ENCODE measurements at places on chromosomes 12 and 14.

DNA sequence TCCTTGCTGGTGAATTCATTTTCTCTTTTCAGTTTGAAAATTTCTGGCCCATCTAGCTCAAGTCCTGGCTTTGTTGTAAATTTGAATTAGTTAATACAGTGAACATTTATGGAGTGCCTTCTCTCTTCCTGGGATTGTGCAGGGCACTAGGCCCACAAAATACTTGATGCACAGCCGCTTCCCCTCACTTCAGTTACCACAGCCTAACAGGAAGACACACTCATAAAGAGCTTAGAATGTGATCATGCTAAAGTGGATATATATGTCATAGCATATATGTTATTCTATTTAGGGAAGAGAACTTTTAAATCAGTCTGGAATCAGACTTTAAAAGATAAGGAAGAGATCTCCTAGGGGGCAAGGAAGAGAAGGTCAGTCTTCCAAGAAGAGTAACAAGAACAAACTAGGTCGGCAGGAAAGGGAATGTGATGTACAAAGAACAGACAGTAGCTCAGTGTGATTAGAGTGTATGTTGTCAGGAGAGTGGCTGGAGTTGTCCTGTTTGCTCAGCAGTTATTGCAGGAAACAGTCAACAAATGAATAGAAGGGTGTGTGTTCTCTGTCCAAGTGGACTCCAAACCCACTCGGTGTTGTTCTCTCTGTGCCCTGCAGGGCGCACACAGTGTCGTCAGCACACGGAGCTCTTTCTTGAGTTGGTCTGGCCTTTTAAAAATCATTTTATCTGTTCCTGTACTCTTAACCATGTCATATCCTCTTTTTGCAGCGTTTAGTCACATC, 74.4 kb downstream of the DAAM1 start:
- peak; percentile 20 for DNase-seq

DNA sequence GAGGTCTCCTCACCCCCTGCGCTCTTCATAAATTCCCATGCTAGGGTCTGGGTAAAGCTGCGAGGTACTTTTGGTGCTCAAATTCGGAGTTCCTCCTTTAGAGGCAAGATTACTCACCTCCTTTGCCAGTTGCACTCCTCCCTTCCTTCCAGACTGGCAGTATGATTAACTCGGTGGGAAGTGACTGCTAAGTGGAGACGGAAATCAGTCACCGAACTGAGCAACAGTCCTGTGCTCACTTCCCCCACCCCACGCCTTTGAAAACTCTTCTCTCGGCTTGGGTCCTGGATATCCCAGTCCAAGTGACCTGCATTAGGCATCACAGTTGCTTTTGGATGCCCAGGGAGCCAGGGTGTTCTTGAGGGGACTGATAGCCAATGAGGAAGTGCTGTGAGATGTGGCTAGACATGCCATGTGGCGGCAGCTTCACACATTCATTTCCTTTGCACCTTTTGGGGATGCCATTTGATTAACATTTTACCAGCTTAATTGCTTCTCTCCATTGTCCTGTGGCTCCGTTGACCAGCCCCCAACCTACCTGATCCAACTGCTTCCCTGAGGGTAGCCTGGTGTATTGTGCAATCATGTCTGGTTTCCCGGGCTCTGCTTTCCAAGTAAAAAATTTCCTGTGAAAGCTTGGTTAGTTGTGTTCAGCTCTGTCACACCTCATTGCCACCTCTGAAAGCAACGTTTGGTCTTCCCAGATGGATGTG, 840 bp downstream of the PNP start:
- peak; percentile 84 for DNase-seq

DNA sequence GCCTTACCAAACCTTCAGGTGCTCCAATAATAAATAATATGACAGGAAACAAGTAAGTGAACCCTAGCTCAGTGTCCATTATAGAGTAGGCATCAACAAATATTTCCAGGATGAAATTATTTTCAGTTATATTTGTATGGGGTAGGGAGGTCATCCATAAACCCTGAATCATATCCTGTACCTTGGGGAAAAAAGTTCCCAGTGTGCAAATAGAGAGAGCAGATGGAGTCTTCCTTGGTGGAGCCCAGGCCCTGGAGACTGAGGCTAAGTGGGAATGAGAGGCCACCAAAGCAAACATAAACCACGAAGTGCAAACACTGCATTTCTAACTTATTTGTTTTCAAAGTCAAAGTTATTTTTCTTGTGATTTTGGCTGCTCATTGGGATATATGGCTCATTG, 8.5 kb upstream of the ERP27 start:
- DNase-seq: no peak

DNA sequence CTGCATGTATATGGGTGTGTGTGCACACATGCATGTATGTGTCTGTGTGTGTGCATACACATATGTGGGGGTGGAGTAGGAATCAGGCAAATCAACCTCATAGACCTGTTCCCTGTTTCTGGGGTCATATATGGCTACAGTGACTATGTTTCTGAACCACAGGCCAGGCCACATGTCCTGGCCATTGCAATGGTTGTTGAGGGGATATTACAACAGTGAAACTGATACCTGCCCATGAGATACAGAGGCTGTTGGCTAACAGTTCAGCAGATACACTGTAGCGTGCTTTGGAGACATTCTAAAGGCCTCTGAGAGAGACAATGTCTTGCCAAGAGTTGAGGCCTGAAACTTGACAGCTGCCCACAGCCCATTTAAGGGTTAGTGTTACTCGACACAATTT, 47.3 kb upstream of the FOS start:
- no peak for DNase-seq

- no peak for DNase-seq
Measured at GRCh38 chr12:604956-605355, 58.3 kb downstream of the NINJ2 start.

DNA sequence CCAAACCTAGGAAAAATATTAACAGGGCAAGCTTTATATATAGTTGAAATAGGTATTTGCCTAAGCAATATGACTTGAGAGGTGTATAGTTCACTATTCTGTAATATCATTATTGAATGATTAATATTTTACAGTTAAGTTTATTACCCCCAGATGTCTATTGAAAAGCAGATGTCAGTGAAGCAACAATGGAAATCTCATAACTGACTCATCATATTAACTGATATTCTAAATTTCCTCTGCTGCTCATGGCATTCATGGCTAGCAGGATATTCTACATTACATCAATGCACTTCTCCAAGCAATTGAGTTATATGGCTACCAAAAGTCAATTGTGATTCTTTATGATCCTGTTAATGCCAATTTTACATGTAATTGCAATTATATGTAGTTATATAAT, 9.7 kb upstream of the MAGOHB start:
- DNase-seq: no peak

DNA sequence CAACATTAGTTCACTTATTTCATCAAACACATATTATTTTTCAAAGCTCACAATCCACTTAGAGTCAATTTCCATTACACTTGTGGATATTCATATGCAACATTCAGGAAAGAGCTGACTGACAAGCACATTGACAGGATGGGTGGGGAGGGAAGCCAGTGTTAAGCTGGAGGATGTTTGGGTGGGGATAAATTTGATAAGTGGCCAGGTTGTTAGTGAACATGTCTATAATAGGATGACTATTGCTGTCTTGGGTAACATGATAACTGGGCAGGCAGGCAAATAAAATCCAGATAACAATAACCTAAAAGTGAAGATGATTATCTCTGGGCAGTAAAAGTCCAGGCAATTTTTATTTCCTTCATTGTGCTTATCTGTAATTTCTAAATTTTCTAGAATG, 73.8 kb upstream of the OSBPL8 start:
- peak; percentile 84 for DNase-seq

DNA sequence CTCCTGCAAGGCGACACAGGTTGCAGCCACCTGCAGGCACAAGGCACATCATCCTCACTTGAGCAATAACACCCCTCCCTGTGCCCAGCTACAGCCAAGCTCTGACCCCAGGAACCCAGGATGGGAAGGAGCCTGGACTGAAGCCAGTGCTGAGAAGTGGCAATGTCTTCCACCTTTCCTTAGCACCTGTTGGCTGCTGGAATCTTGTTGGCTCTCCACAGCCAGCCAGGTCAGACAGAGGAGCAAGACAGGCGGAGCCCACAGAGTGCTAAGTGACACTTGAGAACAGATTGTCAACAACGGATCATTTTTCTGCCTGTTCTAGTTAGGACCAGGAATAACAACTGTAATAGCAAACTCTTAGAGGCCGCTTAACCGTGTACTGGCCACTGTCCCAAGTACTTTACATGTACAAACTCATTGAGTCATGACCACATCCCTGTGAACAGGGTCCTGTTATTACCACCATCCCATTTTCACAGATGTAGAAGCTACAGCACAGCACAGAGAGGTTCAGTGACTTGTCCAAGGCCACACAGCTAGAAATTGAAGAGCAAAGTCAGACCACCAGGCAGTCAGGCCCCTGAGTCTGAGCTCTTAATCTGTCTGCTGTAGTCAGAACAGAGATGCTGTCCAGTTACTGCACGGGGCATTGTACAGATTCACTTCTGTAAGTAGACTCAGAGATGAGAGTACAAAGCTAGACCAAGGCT, 45.6 kb downstream of the RNFT2 start:
- DNase-seq: no peak

GRCh38 chr12:4164559-4165558, 108.7 kb upstream of the CCND2 start:
- peak; percentile 76 for DNase-seq

GRCh38 chr12:120628919-120629318, 11.5 kb upstream of the CABP1 start:
- no peak for DNase-seq

DNA sequence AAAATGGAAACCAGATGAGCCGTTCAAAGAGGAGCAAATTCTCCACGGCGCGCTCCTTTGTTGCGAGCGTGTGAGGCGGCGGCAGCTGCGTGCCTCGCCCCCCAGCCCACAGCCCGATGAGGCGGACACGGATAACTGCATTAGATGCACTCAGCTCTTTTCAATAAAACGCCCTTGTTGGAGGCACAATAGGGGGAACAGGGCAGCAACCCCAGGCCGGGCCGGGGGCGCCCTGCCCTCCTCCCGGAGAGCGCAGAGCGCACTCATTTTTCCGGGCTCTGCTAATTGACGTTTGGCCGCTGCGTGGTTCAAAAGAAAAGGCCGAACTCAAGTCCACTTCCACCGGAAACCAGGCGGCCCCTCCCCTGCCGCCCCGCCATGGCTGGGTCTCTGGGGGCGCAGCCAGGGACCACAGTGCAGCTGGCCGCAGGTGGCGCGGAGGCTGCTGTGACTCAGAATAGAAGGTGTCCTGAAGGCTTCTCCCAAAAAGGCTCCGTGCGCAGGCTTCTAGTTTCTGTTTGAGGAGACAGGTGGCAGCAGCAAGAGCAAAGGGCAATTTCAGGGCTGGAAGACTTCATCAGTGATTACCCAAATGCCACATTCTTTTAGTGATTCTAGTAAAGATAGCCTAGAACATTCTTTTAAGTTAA, 29.0 kb upstream of the SMOC1 start:
- no peak for DNase-seq

DNA sequence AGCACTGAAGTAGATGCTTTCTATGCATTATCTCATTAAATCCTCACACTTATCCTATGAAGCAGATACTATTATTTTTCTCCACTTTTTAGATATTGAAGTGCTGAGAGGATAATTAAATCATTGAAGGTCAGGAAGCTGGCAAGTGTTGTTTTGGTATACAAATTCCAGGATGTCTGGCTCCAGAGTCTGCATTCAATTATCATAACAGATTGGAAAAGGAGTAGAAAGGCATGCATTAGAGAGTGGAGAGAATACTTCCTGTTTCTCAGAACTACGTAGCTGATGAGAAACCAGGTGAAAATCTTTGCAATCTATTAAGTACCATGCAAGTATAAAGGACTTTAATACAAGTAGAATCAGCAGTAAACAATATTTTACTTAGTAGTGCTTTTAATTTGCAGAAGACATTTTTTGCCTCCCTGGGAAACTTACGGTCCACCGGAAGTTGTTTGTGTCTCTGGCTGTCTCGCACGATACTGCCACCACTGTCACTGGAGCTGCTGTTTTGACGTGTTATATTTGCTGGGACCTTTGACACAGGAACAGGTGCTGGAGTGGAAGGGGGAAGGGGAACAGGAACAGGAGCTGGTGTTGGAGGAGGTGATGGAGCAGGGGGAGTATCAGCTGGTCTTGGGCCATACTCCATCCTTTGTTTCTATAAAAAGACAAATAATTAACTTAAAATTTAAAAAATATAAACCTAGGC, 158.0 kb downstream of the EPS8 start:
- no peak for DNase-seq

GRCh38 chr12:128140551-128140950, 126.4 kb upstream of the TMEM132C start:
- no peak for DNase-seq

DNA sequence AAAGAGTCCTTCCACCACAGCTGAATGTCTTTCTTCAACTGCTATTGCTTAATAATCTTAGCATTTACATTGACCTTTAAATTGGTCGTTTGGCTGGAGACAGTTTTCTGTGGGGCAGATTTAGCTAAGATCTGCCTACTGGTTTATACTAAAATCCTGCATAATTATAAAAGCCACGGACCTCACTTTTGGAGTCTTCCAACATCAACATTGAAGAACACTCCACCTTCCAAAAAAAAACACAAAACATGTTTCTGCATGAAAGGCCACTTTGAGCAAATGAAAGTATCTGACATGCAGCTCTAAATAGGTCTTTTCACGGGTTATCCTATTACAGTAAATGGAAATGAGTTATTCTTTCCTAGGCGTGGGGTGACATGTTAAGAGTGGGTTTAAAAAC, 57.0 kb upstream of the KRR1 start:
- no peak for DNase-seq

DNA sequence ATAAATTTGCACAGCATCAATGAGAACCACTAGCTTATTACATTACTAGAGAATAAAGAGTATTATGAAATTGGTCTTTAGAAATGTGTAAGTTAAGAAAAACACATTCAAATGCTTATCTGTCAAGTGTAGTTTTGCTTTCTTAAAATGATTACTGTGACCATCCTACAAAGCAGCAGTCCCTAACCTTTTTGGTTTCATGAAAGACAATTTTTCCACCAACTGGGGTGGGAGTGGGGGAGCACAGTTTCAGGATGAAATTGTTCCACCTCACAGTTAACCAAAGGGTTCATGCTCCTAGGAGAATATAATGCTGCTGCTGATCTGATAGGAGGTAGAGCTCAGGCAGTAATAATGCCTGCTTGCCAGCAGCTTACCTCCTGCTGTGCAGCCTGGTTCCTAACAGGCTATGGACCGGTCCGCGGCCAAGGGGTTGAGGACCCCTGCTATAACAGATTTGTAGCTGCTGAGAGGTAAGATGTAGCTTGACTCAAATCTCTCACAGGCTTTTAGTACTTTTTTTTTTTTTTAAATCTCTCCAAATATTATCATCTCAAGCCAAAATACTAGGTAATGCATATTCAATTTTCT, 45.4 kb downstream of the PPP4R3A start:
- no peak for DNase-seq
